Spinal cord (tissue), 10 donors: ENCODE measurements at places on chromosomes 3 and 15. TPM values are rescaled to one million over a fixed set of nuclear protein-coding genes. Genes with fewer than 3 reads are reported as not detected.

The TMEM207 gene
- polyA plus RNA-seq: not detected

The CMTM6 gene
- 36.2 TPM for polyA plus RNA-seq

The GHSR gene
- polyA plus RNA-seq: 0.29 TPM

The PLSCR4 gene
- polyA plus RNA-seq: 23.3 TPM

The PFN2 gene
- 719 TPM for polyA plus RNA-seq

The FNDC3B gene
- 20.1 TPM for polyA plus RNA-seq

The ZFAND6 gene
- 135 TPM for polyA plus RNA-seq

The A4GNT gene
- polyA plus RNA-seq: 0.33 TPM

The C3orf38 gene
- 23.6 TPM for polyA plus RNA-seq

The IMPG2 gene
- polyA plus RNA-seq: 0.81 TPM

The MYZAP gene
- polyA plus RNA-seq: 2.7 TPM

The PKM gene
- 718 TPM for polyA plus RNA-seq

The FOXL2NB gene
- polyA plus RNA-seq: 1.3 TPM

The LRRIQ4 gene
- polyA plus RNA-seq: 0.19 TPM

The NTRK3 gene
- polyA plus RNA-seq: 68.1 TPM

The EEF1AKMT4 gene
- 1.9 TPM for polyA plus RNA-seq

The CCDC80 gene
- 101 TPM for polyA plus RNA-seq

The SOX14 gene
- 2.7 TPM for polyA plus RNA-seq

The VWA5B2 gene
- 36.4 TPM for polyA plus RNA-seq

The LRRC31 gene
- polyA plus RNA-seq: not detected

The PLD1 gene
- polyA plus RNA-seq: 31.1 TPM

The MKRN3 gene
- 16.8 TPM for polyA plus RNA-seq

The FAM81A gene
- polyA plus RNA-seq: 24.8 TPM

The IL20RB gene
- polyA plus RNA-seq: 0.60 TPM

The AQP9 gene
- 0.30 TPM for polyA plus RNA-seq

The CPLX3 gene
- polyA plus RNA-seq: 0.57 TPM

The PHLDB2 gene
- 24.2 TPM for polyA plus RNA-seq

The SI gene
- not detected for polyA plus RNA-seq

The ARNT2 gene
- 130 TPM for polyA plus RNA-seq

The SLC28A1 gene
- 0.13 TPM for polyA plus RNA-seq

The VPS39 gene
- polyA plus RNA-seq: 77.6 TPM

The SLC2A2 gene
- polyA plus RNA-seq: 0.10 TPM

The SLC35G2 gene
- 24.8 TPM for polyA plus RNA-seq

The TRNT1 gene
- polyA plus RNA-seq: 31.4 TPM

The CHRNB4 gene
- 3.3 TPM for polyA plus RNA-seq

The BOC gene
- polyA plus RNA-seq: 54.7 TPM

The PLXNB1 gene
- polyA plus RNA-seq: 123 TPM

The RPN1 gene
- polyA plus RNA-seq: 147 TPM

The CA12 gene
- polyA plus RNA-seq: 12.1 TPM

The SNX22 gene
- polyA plus RNA-seq: 33.0 TPM

The TMOD2 gene
- 160 TPM for polyA plus RNA-seq

The C15orf62 gene
- 2.8 TPM for polyA plus RNA-seq

The ISLR gene
- 195 TPM for polyA plus RNA-seq

The PRTG gene
- 3.0 TPM for polyA plus RNA-seq

The LRRN1 gene
- polyA plus RNA-seq: 188 TPM

The GCSAM gene
- polyA plus RNA-seq: 0.35 TPM

The H1-8 gene
- polyA plus RNA-seq: not detected

The OTOL1 gene
- polyA plus RNA-seq: not detected

The ITIH1 gene
- polyA plus RNA-seq: not detected

The CYP1A2 gene
- not detected for polyA plus RNA-seq

The CLRN1 gene
- 0.24 TPM for polyA plus RNA-seq

The CFAP20DC gene
- polyA plus RNA-seq: 2.8 TPM
